ENCODE measurements at places on chromosomes 12 and 14. TPM values are rescaled to one million over a fixed set of nuclear protein-coding genes. Genes with fewer than 3 reads are reported as not detected.

DNA sequence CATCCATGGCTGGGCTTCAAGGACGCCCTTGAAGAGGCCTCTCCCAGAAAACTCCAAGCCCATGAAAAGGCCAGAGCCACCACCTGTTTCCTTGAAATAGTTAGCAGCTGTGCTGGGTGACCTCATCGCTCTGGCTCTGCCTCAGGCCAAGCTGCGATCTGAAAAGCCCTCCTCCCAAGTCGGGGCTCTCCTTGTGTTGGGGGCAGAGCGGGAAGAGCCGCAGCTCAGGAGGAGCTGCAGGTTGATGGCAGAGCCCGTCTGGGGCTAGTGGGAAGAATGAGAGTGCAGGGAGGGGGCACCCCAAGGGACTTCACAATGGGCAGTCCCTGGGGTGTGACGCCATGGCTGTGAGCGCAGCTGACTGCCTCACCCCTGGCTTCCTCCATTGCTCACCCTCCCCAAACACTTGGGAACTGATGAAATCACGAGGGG lies 50.0 kb upstream of the STON2 start:
- DNase-seq, result peak; percentile 41

DNA sequence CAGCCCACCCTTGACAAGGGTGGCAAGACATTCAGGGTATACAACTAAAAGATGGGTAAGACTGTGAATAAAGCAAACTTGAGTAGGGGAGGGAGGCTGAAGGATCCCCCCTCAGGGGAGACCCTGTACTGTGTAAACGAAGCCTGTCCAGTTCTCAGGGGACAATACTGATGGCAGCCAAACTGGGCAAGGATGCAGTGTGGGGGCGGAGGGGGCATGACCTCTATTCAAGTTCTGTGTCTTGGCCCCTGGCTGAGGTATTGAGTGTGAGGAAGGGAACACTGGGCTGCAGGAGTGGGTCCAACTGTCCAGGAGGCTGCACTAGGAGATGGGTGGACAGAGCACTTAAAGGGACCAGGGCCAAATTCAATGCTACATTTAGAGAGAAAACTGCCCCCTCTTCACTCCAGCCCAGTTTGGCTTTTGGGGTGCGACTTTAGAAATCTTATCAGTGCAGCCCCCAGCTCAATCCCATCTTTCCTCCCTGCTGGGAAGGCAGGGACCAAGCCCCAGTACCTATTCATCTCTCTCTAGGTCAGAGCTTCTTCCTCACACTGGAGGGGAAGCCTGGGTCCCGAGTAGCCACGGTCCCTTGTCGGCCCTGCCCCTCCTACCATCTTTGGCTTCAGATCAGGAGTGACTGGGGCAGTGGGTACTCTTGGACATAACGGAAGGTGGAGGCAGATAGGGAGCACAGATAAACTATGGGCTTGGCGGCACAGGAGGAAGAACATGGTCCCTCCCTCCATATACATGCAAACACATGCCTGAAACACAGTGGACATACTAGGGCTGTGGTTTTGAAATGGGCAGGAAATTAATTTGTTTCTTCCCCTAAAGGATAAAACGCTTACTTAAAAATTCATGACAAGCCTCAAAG lies 11.8 kb downstream of the SLC39A5 start:
- DNase-seq, result no peak

GRCh38 chr12:106901276-106901675 lies 54.4 kb upstream of the TMEM263 start:
- DNase-seq, result no peak

DNA sequence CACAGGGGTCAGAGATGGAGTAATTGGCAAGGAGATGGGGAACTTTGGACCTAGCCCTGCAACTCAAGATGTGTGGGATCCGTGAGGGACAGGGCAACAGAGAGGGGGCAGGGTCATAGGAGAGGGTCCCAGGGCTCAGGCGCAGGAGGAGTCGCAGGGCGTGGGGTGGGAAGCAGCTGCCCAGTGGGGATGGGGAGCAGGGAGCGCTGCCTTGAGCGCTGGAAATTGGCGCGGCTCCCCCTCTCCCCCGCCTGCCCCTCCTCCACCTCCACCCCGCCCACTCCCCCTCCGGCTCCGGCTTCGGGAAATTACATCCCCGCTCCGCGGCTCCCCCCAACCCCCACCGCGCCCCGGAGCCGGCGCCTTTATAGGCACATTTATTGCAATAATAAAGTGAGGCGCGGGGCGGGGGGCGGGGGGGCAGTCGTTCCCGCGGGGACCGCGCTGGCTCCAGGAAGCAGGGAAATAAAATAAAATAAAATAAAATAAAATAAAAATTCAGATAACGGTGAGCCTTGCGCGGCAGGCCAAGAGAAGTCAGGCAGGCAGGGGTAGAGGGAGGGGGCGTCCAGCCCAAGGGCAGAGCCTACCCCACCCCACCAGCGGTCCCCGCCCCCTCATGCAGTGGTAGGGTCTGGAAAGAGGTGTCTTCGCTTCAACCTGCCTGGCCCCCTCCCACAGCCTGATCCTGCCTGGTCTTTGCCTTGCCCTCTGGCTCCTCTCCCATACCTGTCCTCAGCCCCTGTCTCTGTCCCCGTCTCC lies 3.6 kb downstream of the NXPH4 start:
- DNase-seq, result no peak

DNA sequence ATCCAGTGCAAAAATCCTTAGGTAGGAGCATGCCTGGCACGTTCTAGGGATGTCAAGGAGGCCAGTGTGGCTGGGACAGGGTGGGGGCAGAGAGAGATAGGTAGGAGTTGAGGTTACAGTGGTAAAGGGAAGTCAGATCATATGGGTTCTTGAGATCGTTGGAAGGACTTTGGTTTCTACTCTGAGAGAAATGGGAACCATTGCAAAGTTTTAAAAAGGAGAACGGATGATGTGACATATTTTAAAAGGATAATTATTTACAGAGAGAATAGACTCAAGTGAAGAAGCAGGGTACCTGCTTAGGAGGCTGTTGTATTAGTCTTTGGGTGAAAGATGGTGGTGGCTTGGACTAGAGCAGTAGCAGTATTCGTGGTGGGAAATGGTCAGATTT lies 47.6 kb upstream of the ATP2B1 start:
- no peak for DNase-seq

- no peak for DNase-seq
Observed at GRCh38 chr14:102248121-102248520, 56.8 kb downstream of the MOK start.

GRCh38 chr12:52037248-52037861 lies 13.9 kb upstream of the NR4A1 start:
- no peak for DNase-seq

DNA sequence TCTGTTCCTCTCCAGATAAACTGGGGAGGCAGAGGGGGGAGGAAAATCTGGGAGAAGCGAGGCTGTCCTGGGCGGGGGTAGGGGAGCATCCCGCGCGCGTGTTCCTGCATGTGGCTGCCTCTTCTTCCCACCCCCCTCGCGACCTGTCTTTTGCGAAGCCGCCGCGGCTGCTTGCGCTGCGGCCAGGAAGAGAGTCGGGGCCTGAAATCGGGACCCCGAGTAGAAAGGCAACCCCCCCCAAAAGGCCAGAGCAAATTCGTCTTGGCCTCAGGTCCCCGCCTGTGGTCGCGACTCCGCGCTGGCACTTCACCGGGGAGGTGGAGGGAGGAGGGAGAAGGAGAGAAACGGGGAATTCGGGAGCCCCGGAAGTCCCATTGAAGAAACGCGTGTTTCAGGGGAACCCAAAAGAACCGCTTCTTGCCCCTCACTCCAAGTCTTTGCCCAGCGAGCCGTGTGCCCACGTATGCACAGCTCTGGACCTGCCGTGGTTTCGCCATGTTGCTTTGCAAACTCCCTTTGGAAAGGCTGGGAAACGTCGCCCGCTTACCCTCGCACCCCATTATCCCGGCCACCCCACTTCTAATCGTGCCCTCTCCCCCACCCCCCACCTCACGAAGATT lies 944 bp downstream of the CCND2 start:
- DNase-seq, result peak; percentile 42

DNA sequence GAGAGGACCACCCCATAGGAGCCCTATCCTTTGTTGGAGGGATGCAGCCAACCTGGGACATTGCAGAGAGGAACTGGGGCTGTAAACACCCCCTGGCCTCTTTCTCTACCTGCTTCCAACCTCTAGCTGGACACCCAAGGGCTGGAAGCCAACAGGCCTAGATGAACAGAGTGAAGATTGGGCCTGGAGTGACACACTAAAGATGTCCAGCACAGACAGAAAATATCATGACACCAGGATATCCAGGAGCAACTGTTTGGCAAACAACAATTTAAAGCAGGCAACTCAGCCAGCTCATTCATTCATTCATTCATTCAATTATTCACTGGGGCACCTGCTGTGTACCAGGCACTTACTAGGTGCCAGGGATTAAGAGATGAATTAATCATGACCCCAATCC lies 125.0 kb upstream of the NCOR2 start:
- no peak for DNase-seq

GRCh38 chr14:34489324-34489723 lies 27.3 kb upstream of the SPTSSA start:
- DNase-seq, result no peak

GRCh38 chr14:74628418-74628817 lies 16.4 kb upstream of the LTBP2 start:
- DNase-seq, result no peak

DNA sequence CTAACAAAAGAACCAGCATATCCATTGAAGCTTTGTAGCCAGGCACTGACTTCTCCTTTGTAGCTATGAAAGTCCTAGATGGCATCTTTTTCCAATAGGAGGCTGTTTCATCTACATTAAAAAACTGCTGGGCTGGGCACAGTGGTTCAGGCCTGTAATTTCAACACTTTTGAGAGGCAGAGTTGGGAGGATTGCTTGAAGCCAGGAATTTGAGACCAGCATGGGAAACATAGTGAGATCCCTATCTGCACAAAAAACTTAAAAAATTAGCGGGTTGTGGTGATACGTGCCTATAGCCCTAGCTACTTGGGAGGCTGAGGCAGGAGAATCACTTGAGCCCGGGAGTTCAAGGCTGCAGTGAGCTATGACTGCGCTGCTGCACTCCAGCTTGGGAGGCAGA lies 167.7 kb downstream of the CALM1 start:
- DNase-seq, result no peak

DNA sequence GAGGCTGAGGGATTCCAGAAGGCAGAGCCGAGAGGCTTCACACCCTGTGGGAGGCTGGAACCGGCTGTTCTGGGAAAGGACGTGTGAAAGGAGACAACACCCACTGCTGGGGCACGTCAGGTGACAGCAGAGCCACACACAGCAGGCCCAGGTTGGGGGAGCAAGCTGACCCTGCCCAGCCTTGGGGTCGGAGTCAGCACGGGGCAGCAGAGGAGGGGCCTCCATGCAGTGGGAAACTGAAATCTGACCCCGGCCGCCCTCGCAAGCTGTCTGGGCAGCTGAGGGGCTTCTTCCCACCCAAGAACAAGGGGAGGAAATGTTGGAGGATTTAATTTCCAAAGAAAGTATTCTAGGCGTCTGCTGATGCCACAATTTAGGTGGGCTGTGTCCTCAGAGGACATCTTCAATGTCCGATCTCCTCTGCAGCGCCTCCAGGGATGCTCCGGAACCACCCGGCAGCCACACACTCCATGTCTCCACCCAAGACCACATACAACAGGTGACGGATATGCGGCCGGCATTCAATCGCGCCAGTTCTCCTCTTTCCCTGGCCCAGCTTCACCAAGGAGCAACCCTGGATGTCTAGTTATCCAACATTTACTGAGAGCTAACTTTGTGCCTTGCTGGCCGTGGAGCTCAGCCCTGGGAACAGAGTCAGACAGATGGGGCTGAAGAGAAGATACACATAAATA lies 30.7 kb downstream of the SNRNP35 start:
- DNase-seq, result peak; percentile 65

DNA sequence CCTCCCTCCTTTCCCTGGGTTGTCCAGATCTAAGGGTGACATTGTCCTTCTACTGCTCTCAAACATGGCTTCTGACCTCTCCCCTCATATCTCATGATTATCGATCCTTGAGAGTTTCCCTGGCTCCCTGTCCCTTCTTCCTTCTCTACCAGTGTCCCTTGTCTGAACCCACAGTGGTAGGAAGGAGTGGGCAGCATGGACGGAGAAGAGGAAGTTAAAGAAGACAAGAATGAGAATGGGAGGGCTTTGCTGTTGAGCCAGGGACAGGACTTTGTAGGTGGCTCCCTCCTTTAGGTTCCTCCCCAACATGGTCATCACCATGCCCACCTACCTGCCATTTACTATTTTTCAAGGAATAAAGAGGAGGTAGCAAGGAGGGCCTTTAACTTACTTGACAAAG lies 166.7 kb downstream of the TMEM117 start:
- DNase-seq, result no peak

GRCh38 chr14:87349921-87350320 lies 643.1 kb downstream of the GALC start:
- no peak for DNase-seq

DNA sequence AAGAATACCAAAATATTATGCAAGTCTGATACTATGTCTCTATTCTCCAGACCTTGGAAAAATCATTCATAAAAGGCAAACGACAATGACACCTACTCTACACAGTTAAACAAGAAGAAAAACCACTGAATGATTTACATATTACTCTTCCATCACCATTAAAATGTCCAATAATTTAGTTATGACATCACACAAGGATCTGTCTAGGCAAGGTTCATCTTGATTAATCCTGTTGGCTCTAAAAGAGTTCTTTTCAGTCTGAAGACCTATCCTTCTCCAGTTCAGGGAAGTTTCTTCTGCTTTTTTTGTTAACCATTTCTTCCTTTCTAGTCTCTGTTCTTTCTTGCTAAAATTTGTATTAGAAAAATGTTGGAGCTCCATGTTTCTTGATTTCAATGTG lies 64.0 kb downstream of the OSBPL8 start:
- DNase-seq, result no peak

- no peak for DNase-seq
Observed at GRCh38 chr12:2335916-2336315, 283.1 kb downstream of the CACNA1C start.

DNA sequence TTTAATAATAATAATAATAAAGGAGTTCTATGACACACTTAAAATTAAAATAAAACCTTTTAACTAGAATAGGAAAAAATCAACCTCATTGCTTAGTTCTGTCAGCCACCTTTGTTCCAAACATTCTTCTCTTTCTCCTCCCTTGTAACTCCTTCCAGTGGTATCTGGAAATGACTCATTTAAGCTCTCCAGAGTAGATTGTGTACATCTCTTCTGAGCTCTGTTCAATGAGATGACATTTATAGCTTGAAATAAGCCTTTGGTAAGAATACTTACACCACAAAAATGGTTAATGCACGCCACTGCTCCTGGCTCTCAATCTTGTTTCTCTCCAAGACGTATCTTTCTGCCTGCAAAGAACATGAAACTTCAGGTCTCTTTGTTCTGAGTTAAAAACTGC lies 70.3 kb downstream of the STAB2 start:
- DNase-seq, result no peak

- DNase-seq, result no peak
Observed at GRCh38 chr12:104410326-104410725, 46.4 kb upstream of the CHST11 start.

GRIN2B gene
- polyA plus RNA-seq, result 0.06 TPM

SOAT2 gene
- polyA plus RNA-seq, result 0.20 TPM

PPM1H gene
- 12.1 TPM for polyA plus RNA-seq

KERA gene
- polyA plus RNA-seq, result 0.18 TPM

TMPRSS12 gene
- 0.06 TPM for polyA plus RNA-seq

IFI27 gene
- 20.1 TPM for polyA plus RNA-seq

C3AR1 gene
- 4.3 TPM for polyA plus RNA-seq

SLC6A13 gene
- polyA plus RNA-seq, result 2.4 TPM

VDR gene
- 2.2 TPM for polyA plus RNA-seq

Data from left lung (tissue), 14 donors.